ENCODE measurements at places on chromosomes 11 and 22.

DNA sequence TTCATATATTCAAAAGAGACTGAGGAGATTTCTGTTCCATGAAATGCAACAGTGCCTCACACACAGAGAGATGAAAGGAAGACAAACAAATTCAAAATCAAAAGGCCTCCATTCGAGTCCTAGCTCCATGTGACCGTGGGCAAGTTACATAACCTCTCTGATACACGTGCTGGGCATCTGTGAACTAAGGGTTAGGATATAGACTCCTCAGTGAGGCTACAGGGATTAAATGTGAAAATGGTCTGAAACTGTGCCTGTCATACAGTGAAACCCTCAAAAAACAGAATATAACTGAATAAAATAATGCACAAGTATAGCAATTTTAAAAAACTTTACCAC lies 111.8 kb upstream of the MTMR2 start:
- no peak for DNase-seq

GRCh38 chr22:38762551-38762983 lies 6.8 kb upstream of the SUN2 start:
- no peak for DNase-seq

GRCh38 chr22:27483095-27483785 lies 318.3 kb downstream of the MN1 start:
- DNase-seq, result no peak

DNA sequence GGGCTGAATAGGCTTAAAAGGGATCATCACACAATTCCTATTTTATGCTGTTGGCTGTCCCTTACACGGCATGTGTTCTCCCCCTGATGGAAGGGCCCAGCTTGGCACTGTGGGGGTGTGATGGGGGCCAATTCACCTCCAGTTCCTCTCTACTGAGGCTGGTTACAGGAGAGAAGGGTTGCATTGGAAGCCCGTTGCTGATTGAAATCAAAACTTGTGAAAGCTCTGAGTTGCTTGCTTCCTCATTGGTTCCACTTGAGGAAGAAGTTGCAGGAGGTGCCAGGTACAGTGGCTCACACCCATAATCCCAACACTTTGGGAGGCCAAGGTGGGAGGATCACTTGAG lies 13.3 kb upstream of the PRG2 start:
- no peak for DNase-seq

GRCh38 chr11:68843052-68843561 lies 1.4 kb upstream of the CPT1A start:
- DNase-seq, result no peak

DNA sequence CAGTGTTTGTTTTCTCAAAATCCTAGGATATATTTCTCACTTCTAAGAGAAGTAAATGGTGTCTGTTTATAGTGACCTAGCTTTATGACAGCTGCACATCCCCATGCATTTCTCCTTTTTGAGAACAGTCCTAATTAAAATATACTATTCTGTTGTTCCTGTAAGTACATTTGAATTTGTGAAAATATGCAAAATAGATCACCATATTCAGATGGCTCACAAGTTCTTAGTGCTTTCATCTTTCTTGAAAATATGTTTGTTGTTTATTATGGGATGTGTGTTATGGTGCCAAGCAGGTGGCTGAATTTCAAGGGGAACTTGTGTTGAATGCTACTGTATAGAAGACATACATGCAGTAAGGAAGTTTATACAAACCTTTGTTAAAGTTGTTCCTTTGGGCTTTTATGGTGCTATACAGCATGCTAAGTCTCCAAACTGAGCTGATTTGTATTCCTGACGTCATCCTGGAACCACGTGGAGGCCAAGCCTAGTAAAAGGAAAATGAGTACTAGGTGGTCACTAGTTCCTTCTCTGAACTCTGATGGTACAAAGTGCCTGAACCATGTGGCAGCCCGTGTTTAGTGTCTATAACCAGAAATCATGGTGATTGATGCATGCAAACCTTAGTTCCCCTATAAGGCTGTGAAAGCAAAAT lies 7.8 kb upstream of the VSTM5 start:
- no peak for DNase-seq

DNA sequence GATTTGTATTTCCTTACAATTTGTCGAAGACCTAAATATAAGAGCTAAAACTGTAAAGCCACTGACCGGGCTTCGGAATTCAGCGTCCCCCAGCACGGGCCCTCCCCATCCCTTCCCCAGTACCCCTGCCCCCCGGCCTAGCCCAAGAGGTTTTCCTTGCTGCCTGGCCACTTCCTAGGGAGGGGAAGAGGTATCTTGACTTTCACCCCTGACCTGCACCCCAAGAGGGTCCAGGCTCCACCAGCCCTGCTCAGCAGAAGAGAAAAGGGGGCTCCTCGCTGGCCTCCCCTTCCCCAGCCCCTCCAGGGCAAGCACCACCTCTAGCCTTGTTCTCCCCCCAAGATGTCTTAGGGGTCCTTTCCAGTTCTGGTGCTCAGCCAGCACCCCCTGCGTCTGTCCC lies 26.1 kb upstream of the CARS1 start:
- no peak for DNase-seq

- DNase-seq, result no peak
Measured at GRCh38 chr22:20868025-20868962, 9.5 kb downstream of the SNAP29 start.

GRCh38 chr22:42714768-42715390 lies 5.8 kb downstream of the A4GALT start:
- no peak for DNase-seq

DNA sequence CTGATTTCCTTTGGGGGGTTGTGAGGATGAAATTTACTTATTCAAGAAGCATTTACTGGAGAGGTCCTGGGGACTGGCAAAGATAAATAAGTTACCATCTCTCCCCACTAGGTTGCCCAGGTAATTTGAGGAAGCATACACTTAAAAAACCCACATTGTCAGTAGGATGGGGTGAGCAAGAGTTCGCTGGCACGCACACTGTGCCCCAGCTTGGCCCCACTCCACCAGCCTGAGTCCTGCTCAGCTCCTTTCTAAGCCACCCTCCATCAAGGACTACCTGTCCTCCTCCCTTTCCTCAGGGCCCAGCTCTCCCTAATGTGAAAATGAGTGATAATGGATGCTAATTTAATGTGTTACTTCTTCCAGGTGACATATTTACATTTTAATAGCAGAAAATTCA lies 216.5 kb upstream of the PLET1 start:
- DNase-seq, result no peak

GRCh38 chr11:69640260-69640994 lies 529 bp upstream of the CCND1 start:
- DNase-seq, result no peak

DNA sequence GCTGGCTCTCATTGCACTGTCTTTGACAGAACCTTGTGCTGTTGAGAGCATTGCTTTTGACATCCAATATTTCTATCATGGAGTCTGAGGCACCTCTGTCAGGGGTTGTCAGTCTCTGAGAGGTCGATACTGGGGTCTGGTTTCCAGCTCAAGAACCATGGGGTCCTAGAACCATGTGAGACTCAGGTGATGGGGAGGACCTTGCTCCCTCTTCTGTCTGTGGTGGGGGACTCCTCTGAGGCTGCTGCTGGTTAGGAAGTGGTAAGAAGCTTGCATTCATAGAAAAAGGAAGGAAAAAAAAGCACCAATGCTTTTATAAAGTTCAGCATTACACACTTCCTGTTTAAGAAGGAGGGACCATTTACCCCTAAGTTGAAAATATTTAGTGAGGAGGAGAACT lies 91.8 kb upstream of the CD44 start:
- DNase-seq, result no peak

DNA sequence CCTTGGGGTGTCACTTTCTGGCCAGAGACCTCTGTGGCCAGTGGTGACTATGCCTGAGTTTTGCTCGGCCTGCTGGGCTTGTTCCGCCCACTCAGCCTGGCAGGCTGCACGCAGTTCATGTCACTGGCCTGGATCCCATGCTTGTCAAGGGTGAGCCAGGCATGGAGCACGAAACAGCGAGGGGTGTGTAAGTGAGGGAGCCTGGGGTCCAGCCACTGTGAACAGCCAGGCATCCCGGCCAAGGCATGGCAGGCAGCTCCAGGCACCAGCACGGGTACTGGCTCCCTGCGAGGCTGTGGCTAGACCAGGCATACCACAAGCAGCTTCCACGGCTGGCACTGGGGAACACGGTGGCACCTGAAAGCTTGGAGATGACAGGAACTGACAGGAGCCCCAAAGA lies 214.3 kb downstream of the LRRC4C start:
- DNase-seq, result no peak

DNA sequence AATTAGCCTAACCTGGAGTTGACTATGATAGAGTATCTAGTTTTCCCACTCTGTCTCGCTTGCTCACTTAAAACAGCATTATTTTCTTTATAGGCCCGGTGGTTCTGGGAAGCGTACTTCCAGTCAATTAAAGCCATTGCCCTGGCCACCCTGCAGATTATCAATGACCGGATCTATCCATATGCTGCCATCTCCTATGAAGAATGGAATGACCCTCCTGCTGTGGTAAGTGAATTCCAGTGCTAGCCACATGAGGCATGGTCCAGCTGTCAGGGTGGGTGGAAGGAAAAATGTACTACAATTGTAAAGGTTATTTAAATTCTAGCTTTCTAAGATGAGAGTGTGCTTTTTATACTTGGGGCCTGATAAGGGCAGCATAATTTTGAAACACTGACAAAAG lies 76.0 kb downstream of the EXT2 start:
- DNase-seq, result no peak

- no peak for DNase-seq
Measured at GRCh38 chr11:44651535-44652155, 75.1 kb upstream of the TSPAN18 start.

- DNase-seq, result peak; percentile 38
Measured at GRCh38 chr11:115170133-115170815, 333.9 kb downstream of the CADM1 start.

DNA sequence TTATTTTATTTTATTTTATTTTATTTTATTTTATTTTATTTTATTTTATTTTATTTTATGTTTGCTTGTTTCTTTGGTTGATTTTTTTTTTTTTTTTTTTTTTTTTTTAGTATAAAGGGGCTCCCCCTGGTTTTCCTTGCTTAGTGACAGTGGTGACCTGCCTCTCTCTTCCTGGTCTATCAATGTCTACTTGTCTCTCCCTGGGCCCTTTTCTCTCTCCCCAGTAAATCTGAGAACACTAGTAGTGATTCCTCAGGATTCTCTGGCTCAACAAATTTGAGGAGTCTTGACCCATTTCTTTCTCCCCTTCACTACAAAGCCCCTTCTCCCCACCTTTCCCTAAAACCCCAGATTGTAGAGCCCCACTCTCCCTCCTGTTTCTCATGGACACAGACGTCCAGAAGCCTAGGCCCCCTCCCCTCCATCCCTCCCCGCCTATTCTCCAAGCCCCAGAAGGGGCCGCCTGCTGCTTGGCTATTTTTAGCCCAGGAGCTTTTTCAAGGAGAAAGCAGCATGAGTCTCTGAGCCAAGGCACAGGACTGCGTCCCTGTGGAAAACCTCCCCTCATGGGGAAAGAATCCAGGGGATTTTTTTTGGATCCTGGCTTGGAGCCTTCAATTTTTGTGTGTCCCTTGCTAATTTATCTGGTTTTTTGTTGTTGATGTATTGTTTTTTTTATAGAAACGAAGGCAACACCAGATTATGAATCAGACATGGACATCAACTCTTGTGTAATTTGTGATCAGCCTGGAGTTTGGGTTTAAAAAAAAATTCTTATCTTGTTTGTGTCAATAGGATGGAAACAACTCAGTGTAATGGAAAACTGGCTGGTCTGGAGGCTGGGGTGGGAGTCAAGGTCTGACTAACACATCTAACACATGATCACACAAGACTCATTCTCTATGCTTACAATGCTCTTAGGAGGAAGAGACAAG lies 17.5 kb upstream of the ACCSL start:
- peak; percentile 15 for DNase-seq

DNA sequence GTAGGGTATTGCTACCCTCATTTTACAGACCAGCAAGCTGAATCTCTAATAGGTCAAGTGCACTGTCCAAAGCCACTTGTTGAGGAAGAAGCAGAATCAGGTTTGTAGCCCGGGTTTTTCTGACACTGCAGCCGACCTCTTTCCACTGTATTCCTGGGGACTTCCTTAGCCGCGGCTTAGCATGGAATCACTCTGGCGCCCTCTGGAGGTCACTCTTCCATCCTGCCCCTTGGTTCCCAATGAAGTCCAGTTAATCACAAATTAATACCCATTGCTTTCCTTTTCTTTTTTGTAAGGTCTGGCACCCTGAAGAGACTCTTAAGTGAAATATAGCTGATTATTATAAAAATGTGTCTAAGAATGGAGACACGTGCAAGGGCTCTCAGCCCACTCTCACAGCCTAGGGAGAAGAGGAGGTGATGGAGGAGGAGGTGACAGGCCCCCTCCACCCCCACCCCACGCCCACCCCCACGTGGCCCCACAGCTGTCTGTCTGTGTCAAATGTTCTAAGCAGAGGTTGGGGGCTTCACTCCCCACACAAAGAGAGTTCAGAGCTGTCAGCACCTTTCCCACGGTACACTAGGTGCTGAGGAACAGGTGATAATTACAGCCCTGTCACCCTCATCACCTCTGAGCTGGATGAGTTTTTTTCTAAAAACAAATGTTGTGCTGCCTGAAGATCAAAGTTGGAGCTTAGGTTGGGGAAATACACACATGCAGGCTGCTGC lies 57.7 kb upstream of the DRD2 start:
- peak; percentile 72 for DNase-seq

GRCh38 chr11:119388103-119388502 lies 6.6 kb upstream of the USP2 start:
- DNase-seq, result no peak

DNA sequence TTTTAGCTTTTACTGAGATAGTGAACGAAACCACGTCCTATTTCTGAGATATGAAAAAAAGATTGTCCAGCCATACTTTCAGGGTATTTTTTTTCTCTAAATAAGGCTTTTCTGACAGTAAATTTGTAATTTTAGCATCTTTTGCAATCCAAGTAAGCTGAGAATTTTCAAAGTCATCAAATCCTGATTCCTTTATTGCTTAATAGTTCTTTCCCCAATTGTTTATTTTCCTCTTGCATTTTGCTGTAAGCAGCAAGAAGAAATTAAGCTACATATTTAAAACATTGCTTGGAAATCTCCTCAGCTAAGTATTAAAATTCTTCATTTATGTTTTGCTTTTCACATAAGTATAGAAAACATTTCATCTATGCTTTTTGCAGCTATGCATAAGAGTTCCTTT lies 493.3 kb upstream of the CCDC179 start:
- DNase-seq, result no peak

- DNase-seq, result no peak
Measured at GRCh38 chr11:103883856-103884255, 152.6 kb upstream of the DDI1 start.

DNA sequence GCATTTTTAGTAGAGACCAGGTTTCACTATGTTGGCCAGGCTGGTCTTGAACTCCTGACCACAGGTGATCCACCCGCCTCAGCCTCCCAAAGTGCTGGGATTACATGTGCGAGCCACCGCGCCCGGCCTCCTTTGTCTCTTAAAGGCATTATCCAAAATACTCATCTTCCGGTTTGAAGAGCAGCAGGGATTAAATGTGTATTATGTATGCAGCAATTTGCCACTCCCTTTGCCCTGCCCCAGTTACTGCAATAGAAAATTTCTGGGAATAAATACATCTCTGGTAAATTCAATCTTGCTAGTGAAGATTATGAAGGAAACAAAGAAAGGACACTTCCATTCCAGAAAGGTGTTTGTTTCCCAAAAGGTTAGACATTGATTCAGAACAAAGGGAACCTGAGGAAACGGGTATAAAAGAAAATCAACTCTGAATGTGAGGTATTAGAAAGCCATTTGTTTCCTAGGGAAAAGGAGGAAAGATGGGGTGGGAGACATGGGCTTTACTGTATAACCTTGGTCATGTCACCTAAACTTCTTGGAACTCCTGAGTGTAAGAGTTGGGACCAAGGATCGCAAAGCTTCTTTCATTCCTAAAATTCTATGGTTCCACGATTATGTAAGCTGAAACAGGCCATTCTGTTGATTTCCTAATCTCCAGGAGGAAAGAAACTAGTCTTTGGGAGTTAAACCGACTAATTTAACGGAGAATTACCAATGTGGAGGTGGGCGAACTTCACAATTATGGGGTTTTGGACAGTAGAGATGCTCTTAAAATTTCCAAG lies 959 bp upstream of the HIPK3 start:
- no peak for DNase-seq
